ENCODE measurements at places on chromosomes 1 and 21.
A peak's percentile ranks its signal among the peaks of the same experiment; 100 is the strongest.

DNA sequence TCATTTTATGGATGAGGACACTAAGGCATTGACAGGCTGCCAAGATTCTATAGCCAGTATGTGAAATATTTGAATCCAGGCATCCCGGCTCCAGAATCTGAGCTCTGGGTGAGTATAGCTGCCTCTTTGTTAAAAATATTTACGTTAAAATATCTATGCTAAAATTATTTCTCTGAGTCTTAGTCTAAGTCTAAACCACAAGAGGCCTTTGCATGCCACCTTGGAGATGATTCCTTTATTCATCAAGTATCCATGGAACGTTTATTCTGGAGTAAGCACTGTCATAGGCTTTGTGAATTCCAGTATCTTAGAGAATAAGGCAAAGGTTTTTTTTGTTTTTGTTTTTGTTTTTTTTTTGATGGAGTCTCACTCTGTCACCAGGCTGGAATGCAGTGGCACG lies 116.4 kb downstream of the GREM2 start:
- no peak for DNase-seq

GRCh38 chr1:48470950-48471690 lies 884 bp downstream of the SPATA6 start:
- no peak for DNase-seq

DNA sequence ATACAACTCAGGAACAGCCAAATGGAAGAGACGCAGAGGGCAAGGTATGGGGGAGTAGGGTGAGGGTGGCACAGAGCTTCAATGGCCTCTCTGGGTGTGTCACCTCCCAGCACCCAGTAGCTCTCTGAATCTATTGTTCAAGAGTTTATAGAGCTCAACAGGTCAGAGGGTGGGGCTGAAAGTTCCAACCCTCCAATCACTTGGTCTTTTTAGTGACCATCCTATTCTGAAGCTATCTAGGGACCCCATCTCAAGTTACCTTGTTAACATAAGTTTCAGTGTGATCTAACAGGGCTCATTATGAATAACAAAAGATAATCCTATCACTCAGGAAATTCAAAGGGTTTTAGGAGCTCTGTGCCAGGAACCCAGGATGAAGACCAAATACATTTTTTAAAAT lies 31.2 kb upstream of the ZNF697 start:
- no peak for DNase-seq

- DNase-seq, result no peak
These were observed 95.3 kb downstream of the FOXD2 start for GRCh38 chr1:47532921-47533792.

DNA sequence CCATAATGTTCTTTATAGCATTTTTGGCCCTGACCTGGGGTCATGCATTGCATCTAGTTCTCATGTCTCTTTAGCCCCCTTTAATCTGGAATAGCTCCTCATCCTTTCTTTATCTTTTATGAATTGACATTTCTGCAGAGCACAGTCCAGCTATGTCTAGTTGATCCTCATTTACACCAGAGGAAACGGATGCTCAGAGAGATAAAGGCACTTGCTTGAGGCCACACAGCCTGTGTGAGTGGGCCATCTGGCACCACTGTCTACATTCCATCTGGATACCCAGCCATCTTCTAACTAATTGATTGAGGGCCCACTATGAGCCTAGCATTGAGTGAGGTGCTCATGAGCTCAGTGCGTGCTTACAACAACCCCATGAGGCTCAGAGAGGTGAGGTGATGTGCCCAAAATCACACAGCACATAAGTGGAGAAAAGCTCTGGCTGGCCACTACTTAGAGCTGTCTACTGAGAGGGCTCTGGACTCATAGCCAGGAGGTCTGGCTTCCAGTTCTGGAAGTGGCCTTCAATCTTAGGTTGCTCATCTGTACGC lies 3.5 kb downstream of the HPCA start:
- no peak for DNase-seq

DNA sequence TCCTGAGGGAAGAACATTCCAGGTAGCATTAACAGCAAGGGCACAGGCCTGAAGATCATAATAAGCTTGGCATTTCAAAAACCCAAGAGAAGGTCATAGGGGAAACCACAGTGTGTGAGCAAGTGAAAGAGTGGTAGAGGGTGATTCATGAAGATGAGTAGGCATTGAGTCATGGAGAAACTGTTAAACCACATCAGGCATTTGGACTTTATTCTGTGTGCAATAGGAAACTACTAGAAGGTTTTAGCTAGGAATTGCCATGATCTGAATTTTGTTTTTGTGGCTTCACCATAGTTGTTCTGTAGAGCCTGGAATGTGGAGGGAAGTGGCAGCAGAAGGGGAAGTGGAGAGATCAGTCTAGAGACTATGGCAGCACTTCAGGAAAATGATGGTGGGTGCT lies 359.0 kb upstream of the PTBP2 start:
- peak; percentile 99 for DNase-seq

DNA sequence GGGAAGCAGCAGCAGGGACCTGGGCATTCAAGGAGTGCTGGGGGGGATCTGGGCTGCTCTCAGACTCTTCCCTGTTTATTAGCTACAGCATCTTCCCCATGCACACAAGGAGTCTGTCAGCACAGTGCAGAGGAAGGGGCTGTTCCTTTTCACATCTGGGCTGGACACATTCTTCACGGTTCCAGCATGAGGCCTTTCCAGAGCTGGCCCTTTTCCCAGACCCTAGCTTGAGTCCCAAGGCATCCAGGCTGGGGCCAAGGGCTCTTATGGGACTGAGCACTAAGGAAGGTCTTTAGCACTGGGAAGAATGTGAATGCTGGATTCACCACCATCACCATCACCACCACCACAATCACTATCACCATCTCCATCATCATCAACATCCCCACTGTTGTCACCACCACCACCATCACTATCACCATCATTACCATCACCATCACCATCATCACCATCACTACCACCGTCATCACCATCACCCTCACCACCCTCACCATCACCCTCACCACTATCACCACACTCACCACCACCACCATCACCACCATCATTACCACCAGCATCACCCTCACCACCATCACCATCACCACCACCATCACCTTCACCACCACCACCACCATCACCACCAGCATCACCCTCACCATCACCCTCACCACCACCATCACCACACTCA lies 28.4 kb downstream of the PARK7 start:
- DNase-seq, result no peak

DNA sequence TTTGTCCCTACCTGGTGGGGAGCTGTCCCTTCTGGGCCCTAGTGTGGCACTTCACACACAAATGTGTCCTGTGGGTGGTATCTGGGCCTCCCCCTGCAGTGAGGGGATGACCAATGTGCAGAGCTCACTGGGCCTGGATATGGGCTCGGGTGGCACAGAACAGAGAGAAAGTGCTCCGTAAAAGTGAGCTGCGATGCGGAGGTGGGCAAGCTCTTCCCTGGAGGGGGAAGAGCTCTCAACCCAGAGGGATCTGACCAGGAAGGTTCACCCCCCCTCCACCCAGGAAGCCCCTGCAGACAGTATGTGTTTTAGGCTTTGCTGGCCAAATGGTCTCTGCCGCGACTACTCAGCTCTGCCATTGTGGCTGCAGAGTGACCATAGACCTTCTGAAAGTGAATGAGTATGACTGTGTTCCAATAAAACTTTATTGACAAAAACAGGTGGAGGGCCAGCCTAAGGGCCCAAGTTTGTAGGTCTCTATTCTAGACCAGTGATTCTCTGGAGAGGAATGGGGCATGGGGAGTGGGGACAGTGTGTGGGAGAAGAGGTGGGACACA lies 8.6 kb upstream of the ITGB2 start:
- no peak for DNase-seq

GRCh38 chr1:76690766-76691165 lies 176.5 kb upstream of the ST6GALNAC5 start:
- no peak for DNase-seq

- DNase-seq, result peak; percentile 34
These were observed 76.5 kb downstream of the EPS15 start for GRCh38 chr1:51442616-51443015.

- DNase-seq, result no peak
These were observed 98.8 kb upstream of the DUSP10 start for GRCh38 chr1:221840511-221841243.

GRCh38 chr1:185595835-185596667 lies 138.1 kb upstream of the HMCN1 start:
- DNase-seq, result peak; percentile 5

DNA sequence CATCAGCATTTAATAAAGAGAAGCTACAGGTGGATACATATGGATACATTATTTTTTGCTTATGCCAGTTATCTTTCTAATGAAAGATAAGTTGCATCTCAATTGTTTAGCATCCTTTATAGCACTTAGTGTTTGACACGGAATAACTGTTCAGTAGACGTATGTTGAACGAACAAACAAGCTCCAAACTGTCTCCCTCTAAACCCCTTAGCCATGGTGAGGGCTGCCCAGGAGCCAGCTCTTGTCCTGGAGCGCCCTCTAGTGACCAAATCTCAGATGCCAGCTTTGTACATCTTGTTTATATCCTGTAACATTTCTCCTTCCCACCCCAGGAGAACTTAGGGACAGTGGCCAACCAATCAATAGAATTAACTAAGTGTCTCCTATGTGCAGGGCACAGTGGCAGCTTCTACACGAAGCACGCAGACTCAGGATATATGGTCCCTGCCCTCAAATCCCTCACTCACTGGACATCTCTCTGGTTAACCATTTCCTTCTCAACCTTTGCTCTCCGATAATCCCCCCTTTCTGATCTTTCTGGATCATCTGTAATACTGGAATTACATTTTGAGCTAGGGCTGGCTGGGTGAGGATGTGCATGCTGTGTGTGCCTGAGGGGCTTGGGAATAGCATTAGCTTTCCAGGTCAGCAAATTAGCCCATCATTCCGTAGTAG lies 22.9 kb downstream of the KCNA10 start:
- DNase-seq, result peak; percentile 68

- DNase-seq, result no peak
These were observed 1.7 kb downstream of the AGMAT start for GRCh38 chr1:15583016-15583706.

- peak; percentile 1 for DNase-seq
These were observed 7.5 kb upstream of the ZNF648 start for GRCh38 chr1:182069028-182069466.

DNA sequence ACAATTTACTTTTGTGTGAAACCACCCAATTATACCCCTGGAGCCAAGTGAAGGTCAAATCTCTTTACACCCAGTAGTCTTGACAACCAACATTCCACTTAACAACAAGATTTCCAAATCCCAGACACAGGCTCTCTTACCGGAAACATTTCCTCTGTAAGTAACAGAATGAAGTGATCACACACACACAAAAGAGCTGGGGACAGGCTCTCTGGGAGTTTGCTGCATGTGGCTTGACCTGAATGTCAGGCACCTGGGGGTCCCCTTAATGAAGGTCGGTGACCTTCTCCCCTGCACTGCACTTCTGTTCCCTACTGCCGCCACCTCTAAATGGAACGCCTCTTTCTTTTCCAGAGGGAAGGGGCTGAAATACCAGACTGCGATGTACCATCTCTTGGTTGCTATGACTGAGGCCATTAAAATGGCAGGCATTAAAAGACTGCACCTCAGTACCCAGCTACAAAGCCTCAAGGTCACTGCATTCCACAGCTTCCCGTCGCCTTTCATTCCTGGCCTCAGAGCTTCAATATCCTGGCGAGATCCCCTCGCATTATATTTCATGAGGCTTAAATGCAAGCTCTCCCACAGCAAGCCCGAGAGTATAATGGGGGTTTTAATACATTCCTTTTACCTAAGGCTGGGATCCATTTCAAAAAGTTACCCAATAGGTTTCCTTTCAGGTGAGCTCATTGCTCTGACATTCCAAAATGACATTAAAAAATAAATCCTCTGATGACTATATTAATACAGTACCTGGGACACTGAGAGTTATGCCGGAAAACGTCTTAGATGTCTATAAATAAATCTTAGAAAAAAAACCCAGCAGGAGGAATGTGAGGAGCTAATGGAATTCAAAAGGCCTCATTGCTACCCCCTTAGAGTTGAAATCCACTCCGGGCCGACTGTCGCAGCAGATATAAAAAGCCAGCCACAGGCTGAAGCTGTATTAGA lies 90.9 kb upstream of the DIRAS3 start:
- DNase-seq, result no peak

GRCh38 chr1:41353744-41354143 lies 7.5 kb upstream of the FOXO6 start:
- DNase-seq, result peak; percentile 94

DNA sequence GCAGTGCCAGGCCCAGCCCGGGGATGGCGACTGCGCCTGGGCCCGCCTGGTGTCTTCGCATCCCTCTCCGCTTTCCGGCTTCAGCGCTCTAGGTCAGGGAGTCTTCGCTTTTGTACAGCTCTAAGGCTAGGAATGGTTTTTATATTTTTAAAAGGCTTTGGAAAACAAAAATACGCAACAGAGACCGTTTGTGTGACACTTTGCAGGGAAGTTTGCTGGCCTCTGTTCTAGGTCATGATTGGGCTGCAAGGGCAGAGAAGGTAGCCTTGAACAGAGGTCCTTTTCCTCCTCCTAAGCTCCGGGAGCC lies 719 bp downstream of the SOD1 start:
- no peak for DNase-seq

GRCh38 chr1:13960375-13960987 lies 260.5 kb downstream of the PRDM2 start:
- peak; percentile 0 for DNase-seq

DNA sequence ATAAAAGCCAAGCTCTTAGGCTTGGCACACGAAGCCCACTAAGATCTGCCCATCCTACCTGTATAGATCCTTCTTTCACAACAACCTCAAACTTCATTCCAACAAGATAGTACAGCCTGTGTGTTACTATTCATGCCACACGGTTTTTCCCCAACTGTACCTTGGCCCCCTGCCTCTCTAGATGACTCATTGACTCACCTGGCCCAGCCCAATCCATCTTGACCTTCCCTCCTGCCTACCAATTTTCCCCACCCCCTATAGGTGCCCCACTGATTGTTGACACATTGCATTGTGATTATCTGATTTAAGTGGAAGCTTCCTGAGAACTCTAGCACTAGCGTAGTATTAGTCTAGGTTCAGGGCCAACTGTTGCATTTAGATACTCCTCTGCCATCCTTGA lies 2.0 kb upstream of the CD101 start:
- no peak for DNase-seq

- no peak for DNase-seq
These were observed 374 bp downstream of the SH2D5 start for GRCh38 chr1:20732071-20732587.

DNA sequence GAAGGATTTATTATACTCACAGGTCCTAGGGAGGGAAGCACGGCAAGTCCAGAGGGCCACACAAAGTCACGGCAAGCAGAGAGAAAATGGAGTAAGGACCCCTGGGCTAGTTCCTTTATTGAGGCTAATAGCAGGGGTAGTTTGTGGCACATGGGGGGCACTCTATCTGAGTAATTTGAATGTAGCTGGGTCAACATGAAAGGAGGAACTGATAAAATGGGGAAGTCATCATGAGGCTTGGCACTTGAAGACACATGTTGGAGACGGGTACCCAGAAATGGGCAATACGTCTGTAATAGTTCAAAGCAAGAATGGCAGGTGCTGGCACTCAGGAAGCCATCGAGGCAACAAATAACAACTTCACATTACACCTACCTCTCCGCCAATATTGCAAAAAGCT lies 1136.4 kb downstream of the MRPL39 start:
- peak; percentile 59 for DNase-seq

- no peak for DNase-seq
These were observed 66.8 kb upstream of the BCL10 start for GRCh38 chr1:85343213-85343611.

GRCh38 chr1:197776351-197777105 lies 1.2 kb upstream of the DENND1B start:
- peak; percentile 78 for DNase-seq

- DNase-seq, result no peak
These were observed 77.0 kb upstream of the MACF1 start for GRCh38 chr1:39127513-39127912.

- no peak for DNase-seq
These were observed 52.0 kb upstream of the RGS2 start for GRCh38 chr1:192756847-192757246.
